ENCODE measurements at places on chromosomes 2 and 18.

GRCh38 chr2:117359266-117359914 lies 455.1 kb upstream of the DDX18 start:
- DNase-seq: no peak

DNA sequence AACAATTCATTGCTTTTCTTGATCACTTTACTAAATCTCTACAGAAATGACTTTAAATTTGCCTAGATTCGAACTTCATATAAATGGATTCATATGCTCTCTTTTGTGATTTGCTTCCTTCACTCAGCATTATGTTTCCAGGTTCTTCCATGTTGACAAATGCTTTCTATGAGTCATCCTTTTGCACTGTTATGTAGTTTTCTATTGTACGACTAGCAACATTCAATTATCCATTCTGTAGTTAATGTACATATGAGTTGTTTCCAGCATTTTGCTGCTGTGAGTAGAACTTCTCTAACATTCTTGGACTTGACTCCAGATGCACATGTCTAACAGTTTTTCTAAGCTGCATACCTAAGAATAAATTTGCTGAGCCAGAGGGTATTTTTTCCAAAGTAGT lies 66.5 kb upstream of the NEUROD1 start:
- no peak for DNase-seq

GRCh38 chr2:129752176-129752575 lies 227.3 kb upstream of the RAB6C start:
- no peak for DNase-seq

DNA sequence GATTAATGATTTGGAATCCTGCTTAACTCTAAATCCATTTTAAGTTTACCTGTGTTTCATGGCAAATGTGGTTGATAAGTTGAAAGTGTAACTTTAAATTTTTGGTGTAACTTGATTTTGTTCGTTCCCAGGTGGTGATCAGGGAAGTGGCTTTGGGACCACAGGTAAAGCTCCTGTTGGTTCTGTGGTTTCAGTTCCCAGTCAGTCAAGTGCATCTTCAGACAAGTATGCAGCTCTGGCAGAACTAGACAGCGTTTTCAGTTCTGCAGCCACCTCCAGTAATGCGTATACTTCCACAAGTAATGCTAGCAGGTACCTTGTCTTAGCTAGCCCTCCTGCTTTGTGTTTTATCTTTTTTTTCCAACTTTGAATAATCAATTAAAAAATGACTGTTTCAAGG lies 62.8 kb downstream of the AGFG1 start:
- DNase-seq: no peak

DNA sequence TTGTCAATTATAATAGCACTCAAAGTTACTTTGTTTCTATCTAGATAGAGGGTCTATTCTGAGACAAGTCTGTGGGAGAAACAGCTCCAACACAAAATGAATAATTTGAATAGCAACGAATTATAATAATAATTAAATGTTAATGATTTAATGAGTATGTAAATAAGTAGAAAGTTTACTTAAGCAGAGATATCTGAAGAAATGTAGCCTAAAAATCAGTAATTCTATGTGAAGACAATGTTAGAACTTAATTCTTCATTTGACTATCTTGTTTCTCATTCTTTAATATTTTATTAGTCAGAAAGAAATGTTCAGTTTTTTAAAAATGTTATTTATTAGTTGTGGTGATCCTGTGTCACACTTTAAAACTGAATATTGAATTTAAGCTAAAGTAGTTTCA lies 161.2 kb downstream of the PLEKHA3 start:
- no peak for DNase-seq

DNA sequence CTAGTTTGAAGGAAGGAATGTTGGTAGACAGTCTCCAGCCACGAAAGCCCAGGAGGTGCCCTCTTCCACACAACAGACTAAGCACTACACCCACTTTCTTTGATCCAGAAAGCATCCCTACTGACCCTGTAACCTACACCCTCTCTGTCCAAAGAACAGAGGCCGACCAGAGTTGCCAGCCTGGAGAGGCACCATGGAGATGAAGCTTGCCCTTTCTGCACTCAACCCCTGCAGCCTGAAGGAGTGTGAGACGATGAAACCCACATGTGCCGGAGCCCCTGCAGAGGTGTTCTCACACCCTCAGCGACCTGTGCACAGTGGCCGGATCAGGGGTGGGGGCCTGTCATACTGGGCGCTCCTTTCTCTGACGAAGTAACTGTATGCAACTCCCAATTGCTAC lies 136.3 kb downstream of the ZNF516 start:
- no peak for DNase-seq

DNA sequence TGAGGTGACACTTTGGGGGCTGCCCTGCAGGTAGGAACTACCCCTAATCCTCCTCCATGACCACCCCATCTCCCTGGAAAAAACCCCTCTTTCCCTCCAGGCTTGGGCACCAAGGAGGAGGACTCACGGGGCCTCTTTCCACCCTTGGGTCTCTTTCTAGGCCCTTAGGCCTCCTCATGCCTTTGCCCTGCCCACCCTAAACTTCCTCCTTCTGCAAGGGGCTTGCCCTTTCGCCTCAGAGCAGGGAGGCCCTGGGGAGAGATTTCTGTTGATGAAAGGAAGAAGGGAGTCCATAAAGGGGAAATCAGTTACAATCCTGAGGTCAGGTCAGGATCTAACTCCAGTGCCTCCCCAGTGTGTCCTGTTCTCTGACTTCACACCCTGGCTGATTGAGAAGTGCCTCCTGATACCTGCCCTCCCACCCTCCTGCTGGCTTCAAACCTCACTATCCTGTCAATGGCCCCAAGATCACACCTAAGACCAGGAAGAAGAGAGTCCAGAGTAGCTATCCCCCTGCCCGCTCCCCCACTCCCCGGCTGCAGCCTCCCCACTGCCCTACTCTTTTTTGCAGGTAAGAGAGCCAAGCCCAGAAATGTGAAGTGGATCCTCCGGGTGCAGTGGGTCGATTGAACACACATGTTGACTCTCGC lies 16.7 kb upstream of the TNS1 start:
- DNase-seq: peak; percentile 93

DNA sequence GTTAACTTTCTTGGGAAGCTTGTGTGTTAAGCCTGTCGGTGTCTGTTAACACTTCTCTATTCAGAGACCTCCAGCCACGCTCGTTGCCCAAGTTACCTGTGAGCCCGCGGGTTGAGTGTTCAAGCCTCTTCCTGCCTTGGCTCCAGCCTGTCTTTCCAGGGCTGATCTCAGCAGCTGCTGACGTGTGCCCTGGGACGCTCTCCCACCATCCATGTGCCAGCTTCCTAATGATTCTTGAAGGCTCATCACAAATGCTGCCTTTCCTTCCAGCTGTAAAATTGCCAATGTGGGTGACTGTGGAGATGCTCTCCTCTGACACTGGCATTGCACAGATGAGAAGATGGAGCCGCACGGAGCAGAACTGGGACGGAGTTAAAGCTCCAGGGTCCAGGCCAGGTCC lies 6.1 kb downstream of the RNF144A start:
- DNase-seq: no peak

- no peak for DNase-seq
These were observed 311.6 kb upstream of the NRP2 start for GRCh38 chr2:205370726-205371125.
